ENCODE measurements at places on chromosomes 5 and 9. TPM values are rescaled to one million over a fixed set of nuclear protein-coding genes. Genes with fewer than 3 reads are reported as not detected.

DNA sequence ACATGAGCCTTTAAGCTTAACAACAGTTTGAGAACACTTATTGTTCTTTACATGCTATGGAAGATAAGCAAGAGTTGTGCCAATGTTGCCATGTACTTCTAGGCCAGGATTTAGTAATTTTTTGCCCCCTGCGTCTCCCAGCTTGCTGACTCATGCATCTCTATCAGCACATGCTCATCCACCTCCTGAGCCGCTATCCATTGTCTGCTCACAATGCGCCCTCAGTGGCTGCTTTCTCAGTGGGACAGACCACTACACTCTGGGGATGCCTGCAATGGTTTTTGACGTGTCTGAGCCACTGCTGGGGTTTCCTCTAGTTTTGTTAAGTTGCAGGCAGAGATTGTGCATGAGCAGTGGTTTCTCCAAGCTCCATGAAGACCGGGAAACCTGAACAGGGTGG, 50.9 kb upstream of the PHF2 start:
- no peak for DNase-seq

The CA9 gene
- 11.2 TPM for total RNA-seq

DNA sequence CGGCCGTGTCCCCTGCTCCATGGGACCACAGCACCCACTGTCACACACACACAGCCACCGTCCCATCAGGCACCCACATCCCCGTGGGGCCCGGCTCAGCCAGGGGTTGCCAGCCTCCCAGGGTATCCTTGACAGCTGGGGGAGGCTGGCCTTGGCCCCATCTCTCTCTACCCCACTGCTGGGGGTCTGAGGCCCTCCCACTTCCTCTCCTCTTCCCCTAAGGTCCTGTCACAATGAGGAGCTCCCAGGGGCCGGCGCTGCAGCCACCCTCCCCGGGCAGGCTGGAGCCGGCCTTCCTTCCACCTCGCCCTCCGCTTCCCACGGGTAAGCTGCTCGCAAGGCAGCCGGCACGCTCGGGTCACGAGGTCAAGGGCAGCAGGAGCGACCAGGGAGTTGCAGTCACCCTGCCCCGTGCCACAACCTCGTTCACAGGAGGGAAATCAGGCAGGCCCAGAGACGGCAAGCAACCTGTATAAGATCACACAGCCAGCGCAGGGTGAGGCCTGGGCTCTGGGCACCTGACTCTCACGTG, 38.6 kb upstream of the NOTCH1 start:
- no peak for DNase-seq

DNA sequence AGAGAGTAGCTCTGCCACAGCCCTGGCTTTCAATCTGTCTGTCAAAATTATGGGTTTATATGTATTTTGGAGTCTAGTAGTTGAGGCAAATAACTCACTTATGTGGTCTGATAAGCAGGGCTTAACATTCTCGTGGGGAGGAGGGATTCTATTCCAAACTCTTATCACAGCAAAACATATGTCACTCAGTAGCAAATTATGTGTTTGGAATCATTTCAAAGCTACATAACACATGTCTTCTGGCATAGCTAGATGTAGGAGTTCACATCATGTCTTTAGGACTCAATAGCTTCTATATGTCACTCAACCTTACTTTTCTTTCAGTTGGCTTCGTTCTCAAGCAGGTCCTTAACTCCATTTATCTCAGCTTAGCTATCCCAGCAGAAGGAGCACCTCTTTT, 144.5 kb upstream of the SEMA6A start:
- no peak for DNase-seq

GRCh38 chr5:180611140-180611850, 20.0 kb upstream of the SCGB3A1 start:
- DNase-seq, result peak; percentile 18

- no peak for DNase-seq
These were observed 92.2 kb upstream of the TRPC7 start for GRCh38 chr5:136457390-136458013.

- no peak for DNase-seq
These were observed 230.7 kb downstream of the ASTN2 start for GRCh38 chr9:117184173-117184572.

DNA sequence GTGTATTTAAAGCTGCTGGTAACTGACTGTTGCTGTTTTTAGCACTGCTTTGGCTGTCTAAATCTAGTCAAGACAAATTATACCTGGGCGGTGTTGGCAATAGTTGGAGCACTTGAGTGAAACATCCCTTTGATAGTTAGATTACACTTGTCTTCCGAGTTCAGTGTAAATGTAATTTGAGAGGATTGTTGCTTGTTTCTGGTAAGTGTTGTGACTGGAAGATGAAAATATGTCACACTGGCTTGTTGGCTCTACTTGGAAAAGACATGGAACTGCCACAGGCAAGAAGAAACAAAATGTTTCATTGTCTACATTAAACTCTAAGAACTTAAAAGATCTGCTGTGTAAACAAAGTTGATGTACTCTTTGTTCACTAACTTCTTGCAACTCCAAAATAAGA, 49.2 kb upstream of the PTPRD start:
- DNase-seq, result no peak

DNA sequence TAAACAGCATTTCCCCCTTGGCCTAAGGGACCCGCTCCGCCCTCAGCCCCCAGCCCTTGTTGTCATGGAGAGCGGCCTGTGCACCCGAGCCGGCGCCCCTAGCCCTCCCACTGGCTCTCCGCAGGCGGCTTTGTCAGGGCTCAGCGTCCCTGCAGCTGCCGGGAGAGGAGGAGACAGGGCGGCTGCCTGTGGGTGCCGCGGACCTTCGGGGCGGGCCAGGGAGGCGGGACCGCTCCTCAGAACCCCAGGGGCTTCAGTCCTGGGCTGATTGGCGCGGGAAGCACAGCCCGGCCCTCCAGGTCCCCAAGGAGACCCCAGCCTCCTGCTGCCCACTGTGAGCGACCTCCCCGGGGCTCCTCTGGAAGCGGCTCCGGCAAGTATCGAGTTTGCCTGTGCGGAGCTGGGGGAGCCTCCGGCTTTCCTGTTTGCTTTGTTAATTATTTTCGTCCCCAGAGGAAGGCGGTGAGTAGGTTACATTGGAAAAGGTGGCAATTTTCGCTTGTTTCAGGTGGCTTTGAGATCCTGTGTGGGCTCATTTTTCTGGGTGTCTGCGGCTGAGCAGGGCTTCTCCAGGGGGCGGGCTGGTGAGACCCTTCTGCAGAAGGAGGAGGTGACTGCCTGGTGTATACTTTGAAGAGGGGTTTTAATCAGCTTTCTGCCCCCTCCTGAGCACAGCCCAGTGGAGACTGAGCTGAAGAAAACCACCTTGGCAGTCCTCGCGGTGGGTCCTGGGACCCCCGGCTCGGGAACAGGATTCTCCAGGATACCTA, at the start of gene FGD3:
TSS of gene FGD3 (plus strand) at position 256 of the 770 bp plus-strand sequence. CDS start 28,734 bp downstream, outside the sequence.
- peak; percentile 11 for DNase-seq
